Central memory CD4-positive, alpha-beta T cell (primary cell): ENCODE measurements at places on chromosomes 2 and 18.

- no peak for DNase-seq
Measured at GRCh38 chr2:58612973-58613372, 371.8 kb upstream of the FANCL start.

DNA sequence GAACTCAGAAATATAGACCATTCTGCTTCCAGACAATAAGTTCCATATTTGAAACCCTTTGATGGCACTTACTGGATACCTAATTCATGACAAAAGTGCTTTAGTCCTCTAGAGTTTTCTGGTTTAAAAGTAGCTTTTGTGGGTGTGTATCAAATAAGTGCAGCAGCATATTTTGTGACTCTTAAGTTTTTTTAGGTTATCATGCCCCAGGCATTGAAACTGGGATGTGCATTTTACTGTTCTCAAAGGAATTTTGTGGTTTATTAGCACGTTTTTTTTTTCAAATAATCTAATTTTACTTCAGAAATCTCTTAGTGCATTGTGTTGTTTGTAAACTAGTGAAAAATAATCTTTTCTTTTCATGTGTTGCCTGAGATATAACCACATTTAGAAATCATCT lies 1.5 kb downstream of the XRCC5 start:
- DNase-seq = no peak

DNA sequence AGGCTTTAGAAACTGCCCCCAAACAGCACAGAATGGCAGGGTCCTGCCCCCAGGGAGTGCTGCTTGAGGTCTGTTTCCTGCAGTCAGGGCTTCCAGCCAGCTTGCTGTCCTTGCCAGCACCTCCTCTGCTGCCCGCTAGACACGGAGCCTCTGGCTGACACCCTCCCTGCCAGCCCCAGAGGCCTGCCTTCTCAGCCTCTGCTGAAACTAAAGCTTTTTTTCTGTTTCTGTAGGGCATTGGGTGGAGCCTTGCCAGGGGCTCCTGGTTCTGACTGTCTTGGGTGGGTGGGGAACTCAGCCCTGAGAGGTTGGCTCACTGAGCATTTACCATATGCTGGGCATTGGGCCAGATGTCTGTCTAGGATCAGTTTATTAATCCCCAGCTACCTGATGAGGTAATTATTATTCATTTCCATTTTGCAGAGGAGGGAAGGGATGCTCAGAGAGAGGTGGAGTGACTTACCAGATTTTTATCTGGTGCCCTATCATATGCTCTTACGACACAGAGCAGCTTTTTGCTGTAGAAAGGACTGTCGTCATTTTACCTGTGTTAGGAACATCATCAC lies 35.4 kb downstream of the INPP4A start:
- peak; percentile 38 for DNase-seq

GRCh38 chr18:22283397-22283796 lies 114.0 kb downstream of the GATA6 start:
- DNase-seq = no peak

DNA sequence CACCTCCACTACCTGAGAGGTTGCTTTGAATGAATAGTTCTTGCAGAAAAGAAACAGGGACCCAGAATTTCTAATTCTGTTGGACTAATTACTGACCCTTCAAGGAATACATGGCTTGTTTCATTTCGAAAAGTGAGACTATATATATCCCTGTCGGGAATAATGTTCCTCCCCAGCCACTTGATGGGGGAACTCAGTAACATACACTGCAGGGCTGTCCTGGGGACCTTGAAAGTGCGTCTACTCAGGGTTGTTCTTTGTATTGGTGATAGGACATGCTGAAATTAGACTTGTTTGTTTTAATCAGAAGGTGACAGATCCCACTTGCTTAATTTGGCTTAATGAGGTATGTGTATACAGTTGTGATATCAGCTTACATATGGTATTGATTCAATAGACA lies 25.5 kb downstream of the MGAT5 start:
- no peak for DNase-seq

DNA sequence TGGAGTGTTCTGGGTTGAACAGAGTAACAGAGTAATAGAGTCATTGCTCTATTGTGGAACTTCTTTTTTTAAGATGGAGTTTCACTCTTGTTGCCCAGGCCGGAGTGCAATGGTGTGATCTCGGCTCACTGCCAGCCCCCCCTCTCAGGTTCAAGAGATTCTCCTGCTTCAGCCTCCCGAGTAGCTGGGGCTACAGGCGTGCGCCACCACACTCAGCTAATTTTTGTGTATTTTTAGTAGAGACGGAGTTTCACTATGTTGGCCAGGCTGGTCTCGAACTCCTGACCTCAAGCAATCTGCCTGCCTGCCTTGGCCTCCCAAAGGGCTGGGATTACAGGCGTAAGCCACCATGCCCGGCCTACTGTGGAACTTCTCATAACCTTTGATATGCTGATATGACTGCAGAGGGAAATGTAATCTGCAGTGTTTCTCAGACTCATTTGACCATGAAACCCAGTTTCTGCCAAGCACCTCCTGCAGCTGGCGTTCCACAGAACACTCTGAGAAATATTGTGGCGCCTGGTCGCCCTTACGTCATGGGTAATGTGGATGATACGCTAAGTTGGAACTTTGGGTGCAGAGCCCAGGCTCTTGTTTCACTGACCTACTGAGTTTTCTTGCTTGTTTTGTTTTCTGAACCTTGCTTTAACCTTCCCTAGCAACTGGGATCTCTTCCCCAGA lies 213.8 kb downstream of the BCL2 start:
- no peak for DNase-seq

GRCh38 chr2:130156624-130157004 lies 11.7 kb upstream of the CCDC74B start:
- DNase-seq = no peak

GRCh38 chr2:23268467-23269263 lies 116.3 kb upstream of the KLHL29 start:
- no peak for DNase-seq

- DNase-seq = no peak
Measured at GRCh38 chr18:52312346-52312745, 27.7 kb upstream of the DCC start.

DNA sequence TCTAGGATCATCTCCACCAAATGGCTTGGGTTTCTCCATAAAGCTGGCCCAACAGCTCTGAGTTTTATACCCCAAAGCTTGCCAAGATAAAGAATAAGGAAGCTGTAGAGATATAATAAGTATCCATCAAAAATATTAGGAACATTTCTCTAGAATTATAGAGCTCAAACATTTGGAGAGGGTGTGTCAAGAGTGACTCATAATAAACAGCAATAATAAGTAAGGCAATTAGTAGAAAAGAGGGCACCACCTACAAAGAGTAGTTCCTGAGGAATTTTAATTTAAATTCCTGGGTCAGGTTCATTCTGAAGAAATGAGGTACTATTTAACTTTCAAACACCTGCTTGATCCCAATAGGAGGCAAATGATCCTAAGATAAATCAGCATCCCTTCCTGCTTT lies 41.4 kb upstream of the NCKAP5 start:
- no peak for DNase-seq

DNA sequence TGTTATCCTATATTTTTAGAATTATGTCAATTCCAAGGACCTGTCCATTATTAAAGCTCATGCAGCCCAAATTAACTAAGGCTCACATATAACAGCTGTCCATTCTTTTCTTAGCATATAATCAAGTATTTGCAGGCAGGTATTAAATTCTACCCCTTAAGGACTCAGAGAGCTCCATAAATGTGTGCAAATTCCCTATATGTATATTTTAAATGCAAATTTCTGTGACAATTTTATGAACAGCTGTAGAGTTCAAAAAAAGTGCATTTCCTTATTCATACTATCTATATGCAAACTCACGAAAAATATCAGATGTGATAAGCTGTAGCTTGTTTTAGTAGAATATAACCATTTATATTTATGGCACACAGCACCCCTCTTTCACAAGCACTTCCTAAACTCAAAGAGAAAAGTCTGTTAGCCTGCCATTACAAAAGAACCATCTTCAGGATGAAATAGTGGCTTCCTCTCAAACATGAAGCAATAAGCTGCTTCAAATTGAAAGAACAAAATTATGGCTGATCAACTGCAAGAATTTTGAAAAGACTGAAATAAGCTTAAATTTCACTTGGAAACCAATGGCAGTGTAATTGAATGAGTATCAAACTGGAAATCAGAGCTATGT lies 155.0 kb upstream of the REG3G start:
- no peak for DNase-seq
